ENCODE measurements at places on chromosomes 3 and 15. TPM values are rescaled to one million over a fixed set of nuclear protein-coding genes. Genes with fewer than 3 reads are reported as not detected.

HRH1 gene
- total RNA-seq, result 10.1 TPM

STAC gene
- total RNA-seq, result 12.6 TPM

MESP2 gene
- total RNA-seq, result 0.30 TPM

HIGD1A gene
- total RNA-seq, result 88.2 TPM

CYP8B1 gene
- not detected for total RNA-seq

RASGRF1 gene
- 0.30 TPM for total RNA-seq

CHRM5 gene
- total RNA-seq, result not detected

CCR1 gene
- 3.2 TPM for total RNA-seq

TMC3 gene
- 0.20 TPM for total RNA-seq

GOLGA8T gene
- 0.79 TPM for total RNA-seq

ADCY5 gene
- 4.0 TPM for total RNA-seq

IL17RB gene
- total RNA-seq, result 1.4 TPM

SLC25A38 gene
- 13.2 TPM for total RNA-seq

SLC6A1 gene
- total RNA-seq, result 1.7 TPM

PGBD4 gene
- total RNA-seq, result 0.79 TPM

Data from skin of body (tissue), 3 donors.